ENCODE measurements at places on chromosomes 4 and X.

- no peak for DNase-seq
Measured at GRCh38 chr4:25081866-25082471, 51.2 kb upstream of the LGI2 start.

DNA sequence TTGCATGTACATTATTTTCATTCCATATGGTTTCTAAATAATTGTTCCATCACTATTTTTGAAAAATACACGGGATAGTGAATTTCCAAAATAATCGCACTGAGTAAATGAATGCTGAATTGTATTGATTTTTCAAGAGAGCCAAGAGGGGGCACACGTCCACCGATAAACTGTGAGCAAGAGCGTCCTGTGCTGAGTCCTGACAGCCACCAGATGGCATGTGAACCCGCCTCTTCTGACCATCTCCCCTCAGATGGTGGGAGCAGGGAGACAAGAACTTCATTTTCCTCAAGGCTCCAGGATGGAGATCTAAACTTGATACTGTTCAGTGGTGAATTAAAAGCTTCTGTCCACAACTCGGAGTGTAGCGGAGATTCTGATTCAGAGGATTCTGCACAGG is 30.6 kb upstream of the IL9R start:
- no peak for DNase-seq

DNA sequence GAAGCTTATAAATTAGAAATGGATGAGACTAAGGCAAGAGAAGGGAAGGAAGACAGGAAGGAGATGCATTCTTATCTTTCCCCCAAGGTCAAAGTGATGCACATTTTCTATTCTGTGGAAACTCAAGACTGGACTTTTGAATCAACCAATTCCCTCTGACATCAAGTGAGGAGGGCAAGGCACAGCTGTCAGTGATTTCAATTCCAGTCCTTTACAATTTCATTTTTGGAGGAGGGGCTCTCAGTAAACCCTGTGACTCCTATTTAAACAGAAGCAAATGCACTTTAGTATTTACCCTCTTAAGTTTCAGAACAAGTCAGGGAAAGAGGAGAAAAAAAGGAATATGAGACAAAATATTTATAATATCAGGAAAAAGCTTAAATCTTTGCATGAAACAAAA is 134.0 kb downstream of the MGST2 start:
- no peak for DNase-seq

DNA sequence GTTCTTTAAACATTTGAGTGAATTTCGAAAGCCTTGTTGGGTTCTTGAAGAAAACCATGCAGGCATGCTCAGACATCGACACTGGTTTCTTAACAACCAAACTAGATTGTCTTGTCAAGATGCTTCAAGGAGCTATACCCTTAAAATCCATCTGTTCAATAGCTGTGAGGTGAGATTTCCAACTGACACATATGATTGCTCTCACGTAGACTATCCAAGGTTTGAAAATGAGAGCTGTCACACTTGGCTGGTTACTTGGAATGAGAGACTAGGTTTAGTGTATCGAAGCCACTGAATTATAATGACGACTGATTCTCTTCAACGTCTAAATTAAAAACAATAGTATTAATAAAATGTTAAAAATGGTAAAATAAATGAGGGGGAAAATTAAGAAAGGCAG is 2725.5 kb downstream of the ARAP2 start:
- DNase-seq, result no peak

DNA sequence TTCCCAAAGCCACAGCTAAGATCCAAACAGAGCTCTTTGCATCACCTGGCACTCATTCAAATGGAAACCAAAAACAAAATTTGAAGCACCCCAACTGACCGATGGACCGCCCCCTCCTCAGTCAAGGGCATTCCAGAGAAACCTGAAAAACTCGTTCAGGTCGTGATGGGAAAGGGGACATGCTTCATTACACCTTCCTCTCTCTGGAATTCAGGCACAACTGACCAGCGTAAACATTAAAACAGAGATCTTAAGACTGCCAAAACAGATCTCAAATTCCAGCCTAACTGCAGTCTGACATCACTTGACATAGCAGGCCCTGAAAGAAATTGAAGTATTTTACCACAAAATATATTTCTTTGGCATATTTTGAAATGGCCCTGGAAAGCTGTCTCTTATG is 28.5 kb downstream of the PTTG2 start:
- no peak for DNase-seq
